ENCODE measurements at places on chromosomes 7 and 10.

DNA sequence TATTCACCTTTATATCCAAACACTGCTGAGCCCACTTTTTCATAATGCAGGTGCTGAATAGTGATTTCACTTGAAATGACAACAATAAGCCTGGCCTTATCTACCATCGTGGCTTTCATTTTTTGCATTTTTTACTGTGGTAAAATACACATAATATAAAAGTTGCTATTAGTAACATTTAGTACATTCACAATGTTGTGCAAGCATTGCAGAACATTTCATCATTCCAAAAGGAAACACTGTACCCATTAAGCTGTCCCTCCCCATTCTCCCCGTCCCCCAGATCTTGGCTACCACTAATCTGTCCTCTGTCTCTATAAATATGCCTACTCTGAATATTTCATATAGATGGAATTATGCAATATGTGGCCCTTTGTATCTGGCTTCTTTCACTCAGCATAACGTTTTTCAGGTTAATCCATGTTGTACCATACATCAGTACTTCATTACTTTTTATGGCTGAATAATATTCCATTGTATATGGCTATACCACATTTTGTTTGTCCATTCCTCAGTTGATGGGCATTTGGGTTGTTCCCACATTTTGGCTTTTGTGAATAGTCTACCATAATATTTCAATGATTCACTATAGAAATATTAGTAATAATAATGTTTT is 68.5 kb upstream of the ARID5B start:
- H3K4me1 ChIP-seq, result no peaks in the 10 kb centered on the region
- no peaks in the 10 kb centered on the region for H3K36me3 ChIP-seq
- H3K27me3 ChIP-seq, result no peaks in the 10 kb centered on the region
- H3K4me3 ChIP-seq, result no peak overlapping the region
- no peak overlapping the region for H3K27ac ChIP-seq

GRCh38 chr10:133464582-133465031 is 10.9 kb downstream of the SCART1 start:
- peaks cover 4% of the 10 kb centered on the region for H3K27me3 ChIP-seq
- H3K36me3 ChIP-seq, result no peaks in the 10 kb centered on the region
- H3K27ac ChIP-seq, result no peak overlapping the region
- no peak for DNase-seq
- no peak overlapping the region for H3K4me3 ChIP-seq

DNA sequence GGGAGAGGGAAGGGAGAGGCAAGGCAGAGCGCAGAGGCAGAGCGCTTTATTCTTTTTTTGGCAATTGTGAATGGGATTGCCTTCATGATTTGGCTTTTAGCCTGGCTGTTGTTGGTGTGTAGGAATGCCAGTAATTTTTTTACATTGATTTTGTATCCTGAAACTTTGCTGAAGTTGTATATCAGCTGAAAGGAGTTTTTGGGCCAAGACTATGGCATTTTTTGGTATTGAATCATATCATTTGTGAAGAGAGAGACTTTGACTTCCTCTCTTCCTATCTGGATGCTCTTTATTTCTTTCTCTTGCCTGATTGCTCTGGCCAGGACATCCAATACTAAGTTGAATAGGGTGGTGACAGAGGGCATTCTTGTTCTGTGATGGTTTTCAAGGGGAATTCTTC is 291.3 kb downstream of the REEP3 start:
- H3K4me3 ChIP-seq, result no peak overlapping the region
- H3K4me1 ChIP-seq, result no peaks in the 10 kb centered on the region
- H3K27me3 ChIP-seq, result peaks cover 7% of the 10 kb centered on the region
- DNase-seq, result no peak

DNA sequence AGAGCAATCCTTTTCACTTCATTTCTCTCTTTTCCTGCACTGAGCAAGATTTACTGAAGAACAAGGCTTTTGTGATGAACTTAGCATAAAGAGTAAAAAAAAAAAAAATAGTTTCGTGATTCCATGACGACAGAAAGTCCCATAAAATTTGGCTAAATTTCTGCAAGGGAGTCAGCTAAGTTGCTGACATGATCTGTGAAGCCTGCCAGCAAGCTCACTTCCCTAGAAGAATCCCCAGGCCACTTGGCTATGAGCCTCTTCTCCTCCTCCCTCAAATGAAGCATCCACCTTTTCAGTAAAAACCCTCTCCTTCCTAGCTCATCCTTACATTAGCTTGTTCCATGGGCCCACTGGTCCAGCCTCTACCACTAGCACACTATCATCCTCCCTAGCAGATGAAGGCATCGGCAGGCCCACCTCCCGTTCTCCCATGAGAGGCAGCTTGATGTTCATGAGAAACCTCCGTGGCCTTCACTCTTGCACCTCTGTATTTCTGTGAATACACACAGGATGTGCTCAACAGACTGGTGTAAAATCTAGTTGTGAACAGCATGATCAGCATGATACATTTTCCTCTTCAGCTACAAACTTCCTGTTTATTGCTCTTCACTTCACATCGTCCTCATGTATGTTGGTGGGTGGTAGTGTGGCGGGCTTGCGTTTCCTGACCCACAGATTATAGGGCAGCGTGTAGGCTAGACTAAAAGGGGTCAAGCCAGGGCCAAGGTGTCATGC is 30.9 kb downstream of the GIMAP8 start:
- peak; percentile 53 for DNase-seq
- no peaks in the 10 kb centered on the region for H3K27me3 ChIP-seq
- H3K4me3 ChIP-seq, result no peak overlapping the region
- H3K36me3 ChIP-seq, result peaks cover 24% of the 10 kb centered on the region

- H3K27me3 ChIP-seq, result peaks cover 6% of the 10 kb centered on the region
- no peak overlapping the region for H3K27ac ChIP-seq
- no peaks in the 10 kb centered on the region for H3K36me3 ChIP-seq
- H3K4me3 ChIP-seq, result no peak overlapping the region
Observed at GRCh38 chr10:93274419-93274818, 200.7 kb downstream of the CYP26A1 start.

- H3K27ac ChIP-seq, result no peak overlapping the region
- no peaks in the 10 kb centered on the region for H3K4me1 ChIP-seq
- DNase-seq, result no peak
- H3K36me3 ChIP-seq, result peaks cover 6% of the 10 kb centered on the region
Observed at GRCh38 chr7:1563981-1564602, 5.7 kb downstream of the PSMG3 start.

DNA sequence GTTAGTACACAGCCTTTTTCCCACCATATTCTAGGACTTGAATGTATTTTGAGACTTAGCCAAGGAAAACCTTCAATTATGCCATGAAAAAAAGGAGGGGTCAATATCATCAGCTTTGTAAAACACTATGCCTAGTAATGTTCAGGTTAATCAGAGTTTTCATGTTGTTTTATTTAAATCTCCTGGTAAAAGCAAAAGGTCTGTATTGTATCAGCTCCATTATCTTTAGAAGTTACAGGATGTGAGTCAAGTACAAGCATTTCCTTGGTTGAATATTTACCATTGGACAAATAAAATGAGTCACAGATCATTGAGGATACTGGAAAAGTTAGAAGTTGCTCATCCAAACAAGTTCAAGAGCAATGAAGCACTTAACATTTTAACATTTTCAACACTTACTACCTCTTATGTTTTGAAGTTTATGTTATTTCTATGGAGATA is 89.9 kb upstream of the CAPZA2 start:
- H3K27me3 ChIP-seq, result peaks cover 3% of the 10 kb centered on the region
- no peak overlapping the region for H3K4me3 ChIP-seq
- H3K36me3 ChIP-seq, result no peaks in the 10 kb centered on the region
- no peak overlapping the region for H3K27ac ChIP-seq
- H3K4me1 ChIP-seq, result no peaks in the 10 kb centered on the region
- no peak for DNase-seq

DNA sequence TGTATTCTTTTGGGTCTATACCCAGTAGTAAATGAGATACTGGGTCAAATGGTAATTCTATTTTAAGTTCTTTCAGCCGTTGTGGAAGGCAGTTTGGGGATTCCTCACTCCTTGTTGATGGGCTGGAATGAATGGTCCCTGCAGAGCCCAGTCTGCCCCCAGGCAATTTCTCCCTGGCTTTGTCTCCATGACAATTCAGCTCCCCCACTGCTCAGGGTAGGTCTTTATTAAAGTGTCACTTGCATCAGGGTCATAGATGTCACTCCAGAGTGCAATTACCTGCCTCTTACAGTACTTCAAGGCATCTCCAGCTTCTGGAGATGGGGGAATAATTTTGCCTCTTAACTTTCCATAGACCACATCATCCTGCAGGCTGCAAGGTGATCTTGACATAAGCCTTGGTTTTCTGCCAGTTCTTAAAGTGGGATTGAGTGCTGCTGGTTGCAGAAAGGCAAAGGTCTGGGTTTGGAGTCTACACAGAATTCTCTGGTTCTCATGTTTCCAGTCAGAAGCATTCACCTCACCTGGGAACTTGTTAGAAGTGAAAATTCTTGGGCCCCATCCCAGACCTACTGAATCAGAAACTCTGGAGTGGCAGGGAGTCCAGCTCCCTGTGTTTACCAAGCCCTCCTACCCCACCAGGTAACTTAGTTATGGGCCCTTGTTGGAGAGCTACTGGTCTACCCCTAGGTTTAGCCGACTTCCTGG is 442.4 kb downstream of the GALNT17 start:
- no peaks in the 10 kb centered on the region for H3K36me3 ChIP-seq
- no peaks in the 10 kb centered on the region for H3K27me3 ChIP-seq
- no peak for DNase-seq
- no peak overlapping the region for H3K27ac ChIP-seq
- H3K4me3 ChIP-seq, result no peak overlapping the region

DNA sequence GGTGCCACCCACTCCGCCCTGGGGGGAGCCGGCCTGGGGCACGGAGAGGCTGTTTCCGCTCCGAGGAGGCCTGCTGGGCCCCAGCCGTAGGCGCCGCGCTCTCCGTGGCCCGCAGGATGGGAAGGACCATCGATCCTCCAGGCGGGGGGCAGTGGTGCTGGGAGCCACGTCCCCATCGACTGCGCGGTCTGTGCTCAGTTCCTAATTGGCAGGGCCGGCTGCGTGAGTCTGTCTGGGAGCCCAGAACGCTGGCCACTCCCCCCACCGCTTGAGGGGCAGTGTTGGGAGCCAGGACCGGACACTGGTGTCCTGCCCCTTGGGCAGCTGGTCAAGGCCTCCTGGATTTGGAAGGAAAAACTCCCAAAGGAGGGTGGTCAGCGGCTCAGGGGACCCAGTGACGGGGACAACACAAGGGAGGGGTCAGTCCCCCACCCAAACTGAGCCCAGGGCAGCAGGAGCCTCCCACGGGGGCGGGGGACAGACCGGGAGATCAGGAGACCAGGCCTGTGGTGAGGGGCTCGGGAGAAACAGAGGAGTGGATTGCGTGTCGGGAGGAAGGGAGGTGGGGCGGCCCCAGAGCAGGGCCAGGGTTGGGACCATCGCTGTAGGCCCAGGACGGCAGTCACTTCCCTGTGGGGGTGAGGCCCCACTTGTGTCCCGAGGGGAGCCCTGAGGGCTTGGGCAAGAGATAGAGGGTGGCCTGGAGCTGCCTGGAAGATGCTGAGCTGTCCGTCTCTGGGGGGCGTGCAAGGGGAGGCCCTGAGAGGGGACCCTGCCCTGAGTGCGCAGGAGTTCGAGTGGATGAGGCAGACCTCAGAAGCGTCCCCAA is 89.0 kb downstream of the UNCX start:
- no peak overlapping the region for H3K4me3 ChIP-seq
- H3K27me3 ChIP-seq, result peaks cover 47% of the 10 kb centered on the region
- no peaks in the 10 kb centered on the region for H3K4me1 ChIP-seq

DNA sequence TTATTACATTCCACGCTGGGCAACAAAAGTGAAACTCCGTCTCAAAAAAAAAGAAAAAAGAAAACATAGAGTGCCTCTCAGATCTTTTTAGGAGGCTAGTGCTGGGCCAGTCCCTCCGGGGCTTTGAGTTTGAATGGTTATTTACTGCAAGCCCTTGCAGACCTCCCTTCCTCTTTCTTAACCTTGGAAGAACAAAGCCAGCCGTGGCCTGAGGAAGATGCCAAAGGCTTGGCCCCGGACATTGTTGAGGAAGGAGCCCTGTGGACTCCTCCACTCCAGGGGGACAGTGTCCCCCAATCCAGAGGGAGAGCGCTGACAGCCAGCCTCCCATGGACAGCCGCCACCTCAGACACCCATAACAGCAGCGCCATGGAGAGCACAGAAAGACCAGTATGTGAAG is 5.0 kb downstream of the TSPAN33 start:
- H3K4me3 ChIP-seq, result no peak overlapping the region
- DNase-seq, result no peak
- no peaks in the 10 kb centered on the region for H3K36me3 ChIP-seq
- H3K27me3 ChIP-seq, result peaks cover 15% of the 10 kb centered on the region
- no peak overlapping the region for H3K27ac ChIP-seq

DNA sequence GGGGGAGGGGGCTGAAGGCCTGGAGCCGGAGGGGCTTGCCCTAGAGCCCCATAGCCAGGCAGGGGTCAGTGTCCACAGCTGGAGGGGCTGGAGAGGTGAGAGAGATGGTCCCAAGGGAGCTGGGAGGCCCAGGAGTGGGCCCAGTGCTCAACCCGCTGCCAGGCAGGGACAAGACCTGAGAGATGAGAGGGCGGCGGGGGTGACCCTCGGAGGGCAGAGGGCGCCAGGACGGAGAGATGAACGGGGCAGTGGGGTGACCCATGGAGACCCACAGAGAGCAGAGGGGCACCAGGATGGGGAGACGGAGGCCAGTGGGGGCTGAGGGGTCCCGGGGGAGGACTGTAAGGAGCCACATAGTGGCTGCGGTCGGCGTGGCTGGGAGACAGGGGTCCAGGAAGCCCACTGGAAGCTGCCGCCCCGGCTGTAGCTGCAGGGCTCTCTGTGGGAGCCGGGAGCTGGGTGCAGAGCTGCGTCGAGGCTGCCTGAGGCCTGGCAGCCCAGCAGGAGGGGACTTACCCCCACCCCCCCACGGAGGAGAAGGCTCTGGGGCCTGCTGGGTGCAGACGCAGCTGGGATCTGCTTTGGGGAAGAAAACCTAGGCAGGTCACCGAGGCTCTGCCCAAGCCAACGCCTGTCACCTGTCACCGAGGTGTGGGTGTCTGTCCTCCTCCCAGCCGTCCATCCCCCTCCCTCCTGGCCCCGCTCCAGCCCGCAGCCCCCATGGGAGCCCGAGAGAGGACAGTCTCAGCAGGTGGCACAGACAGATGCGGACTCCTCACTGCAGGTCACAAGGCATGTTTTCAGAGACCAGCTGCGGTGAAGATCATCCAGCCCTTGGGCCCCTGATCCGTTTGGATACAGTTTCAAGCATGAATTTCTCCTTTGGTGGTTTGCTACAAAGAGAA is 25.1 kb downstream of the PWWP2B start:
- peak overlapping the region; percentile 25 for H3K27ac ChIP-seq
- H3K4me3 ChIP-seq, result no peak overlapping the region
- H3K36me3 ChIP-seq, result no peaks in the 10 kb centered on the region
- no peak for DNase-seq
- H3K4me1 ChIP-seq, result peaks cover 20% of the 10 kb centered on the region
- H3K27me3 ChIP-seq, result no peaks in the 10 kb centered on the region

DNA sequence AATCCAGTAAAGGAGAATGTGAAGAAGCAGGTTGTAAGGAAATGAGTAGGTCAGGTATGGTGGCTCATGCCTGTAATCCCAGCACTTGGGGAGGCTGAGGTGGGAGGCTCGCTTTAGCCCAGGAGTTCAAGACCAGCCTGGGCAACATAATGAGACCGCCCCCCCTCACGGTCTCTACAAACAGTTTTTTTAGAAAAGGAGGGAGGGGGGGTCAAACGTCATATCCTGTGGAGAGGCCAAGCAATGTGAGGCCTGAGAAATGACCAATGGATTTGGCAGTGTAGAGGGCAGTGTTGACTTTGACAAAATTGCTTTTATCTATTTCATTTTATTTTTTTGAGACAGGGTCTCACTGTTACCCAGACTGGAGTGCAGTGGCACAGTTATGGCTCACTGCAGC is 2.3 kb upstream of the DNAJB12 start:
- no peaks in the 10 kb centered on the region for H3K36me3 ChIP-seq
- H3K27me3 ChIP-seq, result no peaks in the 10 kb centered on the region
- no peak overlapping the region for H3K4me3 ChIP-seq
- no peak overlapping the region for H3K27ac ChIP-seq
